ENCODE measurements at places on chromosomes 2 and 18.

DNA sequence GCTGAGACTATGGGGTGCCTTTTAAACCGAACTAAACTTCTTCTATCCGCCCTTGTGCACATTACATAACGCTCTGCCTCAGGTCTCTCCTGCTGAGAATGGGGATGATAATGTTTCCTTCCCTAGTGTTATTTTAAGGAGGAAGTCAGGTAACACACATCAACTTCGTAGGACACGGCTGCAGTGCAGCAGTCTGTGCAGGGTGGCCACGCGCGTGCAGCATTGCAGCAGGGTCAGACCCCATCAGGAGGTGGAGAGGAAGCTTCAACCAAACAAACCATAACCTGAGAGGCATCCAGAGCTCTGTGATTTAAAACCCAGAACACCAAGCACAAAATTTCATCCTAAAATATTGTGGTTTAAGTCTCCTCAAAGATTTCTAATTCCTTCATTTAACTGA lies 50.6 kb downstream of the MYT1L start:
- no peak for DNase-seq

DNA sequence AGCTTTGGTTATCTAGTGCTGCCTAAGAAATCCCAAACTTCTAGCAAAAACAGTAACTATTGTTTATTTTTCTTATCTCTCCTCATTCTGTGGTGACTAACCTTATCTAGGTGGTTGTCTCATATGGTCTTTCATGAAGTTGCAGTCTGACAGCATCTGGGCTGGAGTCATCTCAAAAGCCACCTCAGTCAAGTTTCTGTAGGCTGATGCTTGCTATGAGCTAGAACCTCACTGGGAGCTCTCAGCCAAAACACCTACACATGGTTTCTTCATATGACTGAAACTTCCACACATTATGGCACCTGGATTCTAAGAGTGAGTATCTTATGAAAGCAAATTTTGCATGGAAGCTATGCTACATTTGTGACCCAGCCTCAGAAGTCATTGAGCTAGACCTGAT lies 596.4 kb upstream of the VRK2 start:
- DNase-seq: no peak

- DNase-seq: no peak
Observed at GRCh38 chr2:21500401-21500945, 376.7 kb downstream of the TDRD15 start.

- DNase-seq: no peak
Observed at GRCh38 chr2:46377101-46377581, 79.9 kb downstream of the EPAS1 start.

DNA sequence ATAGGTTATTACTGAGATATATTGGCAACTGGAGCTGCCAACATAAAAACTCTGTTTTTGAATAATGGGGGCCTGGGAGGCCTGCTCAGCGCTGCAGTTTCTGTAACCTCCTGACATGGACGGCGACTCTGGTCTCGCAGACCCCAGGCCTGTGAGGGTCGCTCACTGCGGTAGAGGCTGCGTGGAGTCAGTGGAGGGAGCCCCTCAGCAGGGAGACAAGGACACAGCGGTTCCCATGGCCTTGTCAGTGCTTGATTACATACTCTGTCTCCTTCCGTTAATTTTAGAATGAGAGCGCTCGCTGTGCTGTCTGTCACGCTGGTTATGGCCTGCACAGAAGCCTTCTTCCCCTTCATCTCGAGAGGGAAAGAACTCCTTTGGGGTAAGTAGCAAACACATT lies 858 bp downstream of the TPO start:
- DNase-seq: no peak

DNA sequence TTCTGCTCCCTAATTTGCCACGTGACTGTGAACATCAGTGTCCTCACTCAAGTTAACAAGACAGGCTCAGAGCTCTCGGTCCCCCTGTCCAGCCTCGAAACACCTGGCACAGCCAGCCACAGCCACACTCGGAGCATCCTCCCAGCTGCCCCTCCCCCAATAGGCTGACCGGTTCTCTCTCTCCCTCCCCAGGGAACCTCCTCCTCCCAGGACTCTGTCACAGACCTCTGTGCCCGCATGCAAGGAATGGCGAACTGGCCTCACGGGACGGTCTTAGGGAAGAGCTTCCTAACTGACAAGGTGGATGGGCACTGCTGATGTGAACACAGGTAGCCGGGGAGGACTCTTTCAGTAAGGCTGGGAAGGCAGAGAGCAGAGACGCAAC lies 18.8 kb downstream of the CYP26B1 start:
- DNase-seq: no peak

GRCh38 chr2:88090446-88091283 lies 23.0 kb downstream of the SMYD1 start:
- DNase-seq: no peak

- no peak for DNase-seq
Observed at GRCh38 chr2:105796131-105796638, 51.5 kb downstream of the NCK2 start.

GRCh38 chr18:11885278-11885947 lies 22.7 kb downstream of the MPPE1 start:
- DNase-seq: no peak

DNA sequence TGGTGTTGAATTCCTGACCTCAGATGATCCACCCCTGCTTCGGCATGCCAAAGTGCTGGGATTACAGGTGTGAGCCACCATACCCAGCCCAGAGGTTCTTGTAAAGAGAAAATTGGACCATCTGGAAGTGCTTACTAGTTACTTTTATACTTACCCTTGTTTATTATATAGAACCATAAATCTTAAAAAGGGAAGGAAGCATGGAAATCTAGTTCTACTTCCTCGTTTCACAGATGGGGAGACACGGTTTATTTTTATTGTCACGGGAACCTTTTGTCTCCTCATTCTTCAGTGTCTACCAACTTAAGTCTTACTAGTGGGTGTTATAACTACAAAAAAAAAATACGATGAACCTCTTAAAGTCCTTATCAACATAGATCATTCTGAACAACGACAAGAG lies 45.8 kb upstream of the PDK1 start:
- DNase-seq: no peak

GRCh38 chr2:1811258-1811970 lies 67.1 kb upstream of the PXDN start:
- DNase-seq: no peak

GRCh38 chr18:36294031-36294430 lies 3.5 kb upstream of the FHOD3 start:
- DNase-seq: peak; percentile 54

GRCh38 chr18:770583-770961 lies 41.5 kb downstream of the YES1 start:
- peak; percentile 46 for DNase-seq

DNA sequence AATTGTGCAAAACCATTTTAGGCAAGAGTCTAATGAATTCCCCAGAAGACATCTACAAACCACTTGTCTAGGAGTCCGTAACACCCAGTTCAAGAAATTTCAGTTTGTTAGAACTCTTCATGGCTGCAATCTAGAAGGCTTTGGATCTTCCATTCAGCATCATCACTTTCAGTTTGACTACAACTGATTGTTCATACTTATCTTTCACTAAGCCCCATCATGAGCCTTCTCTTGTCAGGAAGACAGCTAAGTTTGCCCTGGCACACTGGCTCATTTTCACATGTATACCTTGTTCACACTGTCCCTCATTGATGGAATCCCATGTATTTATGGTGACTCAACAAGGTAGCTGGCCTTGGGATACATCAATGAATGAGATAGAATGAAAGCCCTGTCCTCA lies 898.4 kb upstream of the CELF4 start:
- no peak for DNase-seq

DNA sequence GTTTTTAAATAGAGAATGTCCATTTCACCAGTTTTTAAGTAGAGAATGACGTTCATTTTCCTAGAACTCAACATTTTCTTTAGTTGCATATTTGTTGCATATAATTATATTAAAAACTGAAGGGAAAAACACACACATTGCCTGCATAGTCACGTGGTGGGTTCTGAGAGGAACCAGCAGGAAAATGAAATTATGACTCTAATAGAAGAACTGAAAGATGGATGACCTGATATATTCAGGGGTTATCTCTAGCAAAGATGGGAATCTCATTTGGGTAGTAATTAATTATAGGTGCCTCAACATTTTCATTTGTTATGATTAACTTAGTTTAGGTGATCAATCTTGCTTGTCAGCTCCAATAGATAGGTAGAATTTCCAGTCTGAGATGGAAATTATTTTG lies 288.3 kb downstream of the TRIB2 start:
- DNase-seq: no peak

DNA sequence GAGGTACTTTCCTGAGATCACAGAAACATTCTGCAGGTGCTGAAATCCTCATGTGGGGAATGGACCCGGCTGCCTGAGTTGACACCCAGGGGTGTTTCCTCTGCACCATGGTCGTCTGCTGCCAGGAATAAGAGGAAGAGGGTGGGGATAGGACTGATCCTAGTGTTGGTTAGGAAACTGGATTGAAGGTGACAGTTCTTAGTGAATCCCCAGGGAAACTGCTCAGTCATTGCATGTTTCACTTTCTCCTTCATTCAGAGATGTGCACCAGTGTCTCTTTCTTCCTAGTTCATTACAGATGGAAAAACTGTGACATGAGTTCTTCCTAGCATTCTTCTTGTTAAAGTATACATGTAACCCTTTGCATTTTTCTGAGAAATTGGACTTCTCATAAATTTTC lies 294.3 kb downstream of the PTGR3 start:
- DNase-seq: no peak

GRCh38 chr2:101946372-101947039 lies 45.3 kb upstream of the IL1R2 start:
- no peak for DNase-seq

GRCh38 chr2:24768601-24769000 lies 24.6 kb downstream of the PTRHD1 start:
- DNase-seq: no peak

DNA sequence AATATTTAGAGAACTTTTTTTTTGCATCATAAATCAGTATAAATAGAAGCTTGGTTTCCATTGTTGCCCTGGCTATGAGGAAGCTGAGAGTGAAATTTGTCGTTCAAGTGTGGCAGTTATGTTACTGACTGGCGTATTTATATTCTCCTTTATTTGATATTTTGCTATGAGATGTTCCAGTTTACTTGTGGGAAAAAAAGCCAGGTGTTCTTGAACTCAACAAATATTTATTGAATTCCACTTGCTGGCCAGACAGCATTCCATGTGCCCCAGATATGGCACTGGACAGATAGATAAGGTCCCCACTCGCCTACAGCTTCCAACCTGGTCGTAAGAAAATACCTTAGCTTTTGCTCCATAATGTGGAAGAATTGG lies 44.7 kb downstream of the NEDD4L start:
- no peak for DNase-seq

- no peak for DNase-seq
Observed at GRCh38 chr2:157259386-157259785, 1.9 kb downstream of the GALNT5 start.

GRCh38 chr2:225272173-225272572 lies 127.3 kb upstream of the NYAP2 start:
- DNase-seq: no peak

DNA sequence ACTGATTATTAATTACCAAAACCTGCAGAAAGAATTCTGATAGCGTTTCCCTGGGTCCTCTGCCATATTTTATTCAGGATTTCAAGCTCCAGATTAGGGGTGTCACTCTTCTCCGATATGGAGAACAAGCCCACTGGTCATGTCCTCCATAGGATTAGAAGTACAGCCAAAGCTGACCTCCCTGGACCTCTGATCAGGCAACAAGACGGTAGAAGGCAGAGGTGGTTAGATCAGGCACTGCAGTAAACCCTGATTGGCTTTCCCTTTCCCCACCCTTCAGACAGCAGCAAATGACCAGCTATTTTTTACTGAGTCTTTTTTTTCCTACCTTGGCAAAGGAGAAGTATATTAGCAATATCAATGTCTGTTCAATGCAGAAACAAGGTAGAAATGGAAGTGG lies 37.7 kb downstream of the SPC25 start:
- no peak for DNase-seq

GRCh38 chr18:55587418-55588110 lies 428 bp downstream of the TCF4 start:
- peak; percentile 45 for DNase-seq

DNA sequence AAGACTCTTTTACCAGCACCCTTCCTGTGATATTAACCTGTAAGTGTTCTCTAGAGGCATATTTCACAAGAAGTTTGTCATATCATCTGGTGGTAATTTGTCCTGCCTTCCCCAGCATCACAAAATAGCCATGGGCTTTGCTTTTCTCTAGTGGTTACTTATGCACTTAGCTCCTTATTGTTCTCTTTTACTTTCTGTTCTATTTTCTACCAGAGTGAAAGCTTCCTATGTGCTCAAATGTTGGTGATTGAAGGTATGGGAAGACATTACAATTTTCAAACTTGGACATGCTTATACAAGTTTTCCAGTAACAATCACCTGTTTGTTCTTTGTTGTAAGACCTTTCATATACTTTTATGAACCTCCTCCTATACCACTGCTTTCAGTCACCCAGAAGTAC lies 87.0 kb upstream of the KCNH7 start:
- DNase-seq: no peak

DNA sequence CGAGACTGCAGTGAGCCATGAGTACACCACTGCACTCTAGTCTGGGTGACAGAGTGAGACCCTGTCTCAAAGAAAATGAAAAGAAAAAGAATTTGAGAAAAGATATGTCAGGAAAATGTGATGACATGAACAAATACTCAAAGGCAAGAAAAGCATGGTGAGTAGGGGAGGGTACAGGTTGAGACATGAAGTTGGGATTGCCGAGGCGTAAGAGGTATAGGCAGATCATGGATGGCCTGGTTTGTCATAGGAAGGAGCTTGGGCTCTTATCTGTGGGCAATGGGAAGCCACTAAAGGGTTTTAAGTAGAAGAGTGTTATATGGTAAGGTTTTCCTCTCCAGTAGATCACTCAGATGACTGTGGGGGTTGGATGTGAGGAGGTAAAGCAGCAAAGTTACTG lies 32.3 kb downstream of the SPAST start:
- DNase-seq: no peak

Data from EL (cell line).